ENCODE measurements at places on chromosomes 5 and 9.

DNA sequence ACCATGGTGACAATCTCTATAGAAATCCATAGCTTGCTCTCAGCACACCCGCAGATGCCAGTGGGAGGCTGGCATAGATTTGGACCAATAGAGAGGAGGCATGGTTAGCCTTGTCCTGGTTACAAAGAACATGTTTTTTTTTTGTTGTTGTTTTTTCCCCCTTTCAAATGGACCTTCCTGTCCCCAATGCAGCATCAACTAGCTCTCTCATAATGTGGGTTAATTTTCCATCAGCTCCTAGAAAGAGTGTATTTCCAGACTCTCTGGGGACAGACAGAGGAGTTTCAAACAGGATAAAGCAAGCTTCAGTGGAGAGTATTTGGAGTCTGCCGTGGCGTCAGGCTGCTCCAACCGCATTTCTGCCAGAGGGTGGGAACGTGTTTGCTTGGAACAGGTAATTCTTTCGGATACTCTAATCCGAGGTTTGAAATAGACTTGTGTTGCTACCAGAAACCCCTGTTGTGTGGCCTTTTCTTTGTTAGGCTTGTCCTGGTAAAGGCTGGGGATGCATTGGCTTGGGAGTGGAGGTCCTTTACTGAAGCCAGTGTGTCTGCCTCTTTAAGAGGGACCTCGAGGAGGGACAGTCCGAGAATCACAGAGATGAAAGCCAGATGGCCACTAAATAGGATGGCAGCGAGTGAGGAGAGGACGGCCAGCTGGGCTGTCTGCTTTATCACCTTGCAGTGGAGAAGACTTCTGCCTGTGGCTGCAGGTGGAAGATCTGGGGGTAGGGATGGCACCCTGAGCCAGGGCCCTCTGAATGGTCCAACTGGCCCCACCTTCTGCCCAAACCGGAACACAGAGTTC, 130.5 kb upstream of the CPEB4 start:
- no peak for DNase-seq

DNA sequence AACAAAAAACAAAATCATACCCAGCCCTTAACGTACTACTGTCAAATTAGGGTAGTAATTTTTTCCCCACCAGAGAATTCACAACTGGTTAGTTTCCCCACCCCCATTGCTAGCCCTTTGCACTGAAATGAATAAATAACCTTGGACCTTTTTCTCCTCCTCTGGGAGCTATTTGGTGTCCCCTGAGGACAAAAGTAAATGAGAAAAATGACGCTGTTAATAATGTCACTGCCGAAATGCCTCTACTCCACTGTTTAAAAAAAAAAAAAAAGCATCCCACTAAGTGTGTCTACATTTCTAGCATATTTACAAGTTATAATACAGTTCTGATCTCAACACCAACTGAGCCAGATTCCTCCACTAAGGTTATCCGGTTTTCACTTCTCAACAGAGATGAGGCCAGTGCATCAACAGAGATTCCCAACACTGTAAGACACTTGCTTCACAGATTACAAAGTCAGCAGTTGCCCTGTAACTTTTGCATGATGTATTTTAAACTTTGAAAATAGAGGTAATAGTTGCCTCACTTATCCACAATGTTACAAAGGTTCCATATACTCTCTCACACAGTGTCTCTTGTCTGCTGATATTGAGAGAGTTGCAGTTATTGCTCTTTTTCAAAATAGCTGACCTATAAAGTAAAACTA, 5.1 kb upstream of the NFIB start:
- no peak for DNase-seq

DNA sequence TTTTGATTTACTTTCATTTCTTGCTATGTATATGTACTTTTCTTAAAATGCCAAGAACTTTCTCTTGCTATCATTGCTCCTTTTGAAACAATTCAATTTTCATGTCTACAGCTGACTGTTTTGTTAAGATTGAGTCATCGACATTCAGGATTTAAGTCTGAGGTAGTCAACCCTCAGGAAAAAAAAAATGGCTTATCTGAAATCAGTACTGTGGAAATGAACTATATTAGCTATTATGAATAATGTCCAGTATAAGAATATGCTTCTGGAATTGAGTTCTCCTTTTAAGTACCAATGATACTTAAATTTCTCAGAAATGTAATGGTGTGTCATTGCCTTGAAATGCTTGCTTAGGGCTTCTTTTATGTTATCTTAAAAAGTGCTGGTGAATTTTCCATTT, 37.9 kb downstream of the TNFAIP8 start:
- no peak for DNase-seq

- DNase-seq = no peak
These were observed 47.1 kb downstream of the MAPKAP1 start for GRCh38 chr9:125659954-125660353.

GRCh38 chr9:94800424-94801117, 74.1 kb downstream of the AOPEP start:
- no peak for DNase-seq

GRCh38 chr9:37200433-37201005, 80.1 kb downstream of the ZCCHC7 start:
- no peak for DNase-seq

GRCh38 chr9:28853477-28853876, 1280.2 kb upstream of the C9orf72 start:
- DNase-seq = no peak

DNA sequence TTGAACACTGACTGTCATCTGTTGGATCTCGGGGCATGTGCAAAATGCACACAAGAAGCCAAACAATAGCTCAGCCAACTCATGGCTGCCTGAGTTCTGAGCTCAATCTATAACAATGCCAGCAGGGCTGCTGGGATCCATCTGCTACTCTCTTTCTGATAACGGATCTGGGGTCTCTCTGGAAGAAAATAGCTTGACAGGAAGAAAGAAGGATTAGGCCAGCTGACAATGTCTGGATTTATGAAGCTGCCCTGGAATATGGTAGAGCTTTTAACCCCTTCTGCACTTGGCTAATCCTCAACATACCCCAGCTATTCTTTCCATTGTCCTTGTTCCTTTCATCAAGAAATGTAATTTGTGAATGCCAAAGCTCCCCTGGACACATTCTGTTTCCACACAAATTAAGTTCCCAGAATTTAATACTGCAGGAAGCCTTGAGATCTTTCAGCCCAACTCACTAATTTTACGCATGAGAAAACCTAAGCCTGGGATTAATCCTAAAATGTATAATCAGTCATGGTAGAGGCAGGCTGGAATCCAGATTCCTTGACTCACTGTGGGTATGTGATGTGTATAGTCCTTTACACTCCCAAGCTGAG, 62.7 kb upstream of the PCA3 start:
- no peak for DNase-seq

DNA sequence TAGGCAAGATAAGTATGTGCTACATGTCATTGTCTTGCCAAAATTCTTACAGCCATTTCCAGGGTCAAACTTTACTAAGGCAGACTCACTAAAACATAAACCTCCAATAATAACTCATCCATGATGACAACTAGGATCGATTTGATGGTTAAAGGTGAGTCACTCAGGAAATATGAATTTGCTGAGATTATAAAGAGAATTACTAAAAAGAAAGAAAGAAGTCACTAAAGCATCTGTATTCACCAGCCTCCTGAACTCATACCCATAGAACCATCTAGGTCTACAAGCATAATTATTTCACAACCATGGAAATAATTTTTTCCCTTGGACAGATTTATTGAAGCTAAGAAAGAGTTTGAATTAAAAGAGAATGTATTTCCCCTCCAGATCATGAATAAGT, 258.6 kb downstream of the TLE1 start:
- no peak for DNase-seq

DNA sequence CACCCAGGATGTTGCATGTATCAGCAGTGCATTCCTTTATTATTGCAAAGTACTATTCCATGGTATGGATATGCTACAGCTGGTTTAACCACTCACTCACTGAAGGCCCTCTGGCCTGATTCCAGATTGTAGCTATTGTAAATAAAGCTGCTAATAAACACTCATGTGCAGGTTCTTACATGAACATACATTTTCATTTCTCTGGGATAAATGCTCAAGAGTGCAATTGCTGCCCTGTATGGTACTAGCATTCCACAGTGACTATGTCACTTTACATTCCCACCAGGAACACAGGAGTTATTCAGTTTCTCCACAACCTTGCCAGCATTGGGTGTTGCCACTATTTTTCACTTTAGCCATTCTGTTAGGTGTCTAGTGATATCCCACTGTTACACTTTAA, 267.6 kb downstream of the SPOCK1 start:
- DNase-seq = no peak

DNA sequence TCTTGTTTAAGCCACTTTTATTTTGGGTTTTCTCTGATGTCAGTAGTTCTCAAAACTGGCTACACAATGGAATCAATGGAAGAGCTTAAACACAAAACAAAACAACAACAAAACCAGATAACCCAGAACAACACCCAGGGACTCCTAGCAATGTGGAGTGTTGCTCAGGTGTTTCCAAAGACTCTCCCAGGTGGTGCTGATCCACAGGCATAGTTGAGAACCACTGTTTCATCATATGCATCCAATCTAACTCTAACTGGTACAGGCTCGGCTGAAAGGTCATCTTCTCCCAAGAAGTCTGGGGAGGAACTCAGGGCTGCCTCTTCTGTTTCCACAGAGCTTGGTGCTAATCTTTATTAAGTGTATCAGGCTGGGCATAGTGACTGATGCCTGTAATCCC, 5.4 kb upstream of the ALDH1B1 start:
- no peak for DNase-seq

DNA sequence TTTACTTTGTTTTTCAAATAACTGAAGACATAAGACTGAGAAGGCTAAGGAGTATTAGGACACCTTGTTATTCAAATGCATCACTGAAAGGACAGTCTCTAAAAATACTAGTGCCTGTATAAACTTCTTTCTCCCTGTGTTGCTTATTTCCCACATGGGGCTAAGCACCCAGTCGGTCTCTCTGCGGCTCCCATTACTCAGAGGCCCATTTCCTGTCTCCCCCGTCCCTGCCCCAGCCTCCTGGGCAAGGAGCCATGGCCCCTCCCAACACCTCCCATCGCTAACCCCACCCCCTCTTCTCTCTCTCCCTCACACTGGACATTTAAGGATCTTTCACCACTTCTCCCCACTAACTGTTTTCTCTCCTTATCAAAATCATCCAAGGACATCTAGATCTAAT, 81.9 kb downstream of the EBF1 start:
- no peak for DNase-seq

- no peak for DNase-seq
These were observed 960 bp upstream of the IFNB1 start for GRCh38 chr9:21078702-21079101.

DNA sequence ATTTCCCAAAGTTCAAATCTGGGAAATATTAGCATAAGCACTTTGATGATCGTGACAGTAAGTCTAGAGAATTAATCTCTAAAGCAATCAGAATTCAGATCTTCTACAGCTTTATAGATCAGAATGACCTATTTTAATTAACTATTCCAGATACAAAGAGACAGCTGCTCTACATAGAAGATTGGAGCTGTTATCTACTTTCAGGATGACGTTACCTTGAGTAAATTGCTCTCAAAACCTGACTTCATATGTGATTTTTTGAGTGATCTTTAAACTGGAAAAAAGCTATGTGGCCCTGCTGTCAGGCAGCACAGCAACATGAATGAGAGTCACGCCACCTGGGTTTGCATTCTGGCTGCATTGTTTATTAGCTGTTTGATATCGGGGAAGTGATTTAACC, 259.9 kb upstream of the CDH6 start:
- no peak for DNase-seq

DNA sequence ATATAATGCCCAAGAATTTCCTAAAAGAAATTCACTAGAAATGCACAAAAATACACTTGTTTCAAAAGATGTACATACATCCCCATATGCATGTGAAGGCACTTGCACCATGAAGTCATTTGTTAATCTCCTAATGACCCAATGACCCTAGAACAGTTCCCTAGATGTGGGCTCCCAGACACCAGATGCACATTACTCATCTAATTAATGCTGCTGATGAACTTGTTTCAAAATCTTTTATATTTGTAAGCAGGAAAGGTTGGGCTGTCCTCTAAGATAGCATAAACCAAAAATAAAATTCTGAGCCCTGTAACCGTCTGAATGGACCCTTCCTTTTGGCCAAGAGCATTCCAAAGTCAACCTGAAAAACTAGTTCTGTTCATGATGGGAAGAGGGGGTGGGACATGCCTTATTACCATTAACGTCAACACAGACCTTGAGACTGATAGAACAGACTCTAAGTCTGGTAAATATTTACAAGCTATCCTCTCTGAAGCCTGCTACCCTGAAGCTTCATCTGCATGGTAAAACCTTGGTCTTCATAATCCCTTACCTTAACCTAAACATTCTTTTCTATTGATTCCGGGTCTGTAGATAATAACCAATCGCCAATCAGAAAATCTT, 91.0 kb upstream of the DAPK1 start:
- DNase-seq = no peak

GRCh38 chr9:128992995-128993394, 35.1 kb downstream of the SH3GLB2 start:
- DNase-seq = no peak

- peak; percentile 48 for DNase-seq
These were observed 722 bp downstream of the CDC42SE2 start for GRCh38 chr5:131264451-131265099.

DNA sequence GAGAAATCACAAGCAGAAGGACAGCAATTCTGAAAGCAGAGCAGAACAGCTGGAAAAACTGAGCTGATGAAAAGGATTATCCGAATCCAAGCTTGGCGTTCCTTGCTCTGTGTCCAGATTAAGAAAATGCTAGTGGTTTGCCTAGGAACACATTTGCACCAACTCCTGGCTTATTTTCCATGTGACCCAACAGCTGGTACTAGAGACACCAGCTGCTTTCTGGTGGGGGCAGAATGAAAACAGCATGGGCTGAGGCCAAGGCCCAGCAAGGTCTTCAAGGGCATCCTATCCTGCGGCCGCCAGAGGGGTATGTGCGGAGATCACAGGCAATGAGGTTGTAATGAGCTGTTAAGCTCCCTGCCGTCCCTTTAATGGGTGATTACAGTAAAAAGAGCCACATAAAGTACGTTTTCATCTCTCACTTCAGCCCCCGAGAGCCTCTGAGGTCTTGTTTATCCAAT, 131.5 kb downstream of the DOCK8 start:
- DNase-seq = no peak

GRCh38 chr5:151104795-151105194, 24.0 kb upstream of the TNIP1 start:
- DNase-seq = no peak

DNA sequence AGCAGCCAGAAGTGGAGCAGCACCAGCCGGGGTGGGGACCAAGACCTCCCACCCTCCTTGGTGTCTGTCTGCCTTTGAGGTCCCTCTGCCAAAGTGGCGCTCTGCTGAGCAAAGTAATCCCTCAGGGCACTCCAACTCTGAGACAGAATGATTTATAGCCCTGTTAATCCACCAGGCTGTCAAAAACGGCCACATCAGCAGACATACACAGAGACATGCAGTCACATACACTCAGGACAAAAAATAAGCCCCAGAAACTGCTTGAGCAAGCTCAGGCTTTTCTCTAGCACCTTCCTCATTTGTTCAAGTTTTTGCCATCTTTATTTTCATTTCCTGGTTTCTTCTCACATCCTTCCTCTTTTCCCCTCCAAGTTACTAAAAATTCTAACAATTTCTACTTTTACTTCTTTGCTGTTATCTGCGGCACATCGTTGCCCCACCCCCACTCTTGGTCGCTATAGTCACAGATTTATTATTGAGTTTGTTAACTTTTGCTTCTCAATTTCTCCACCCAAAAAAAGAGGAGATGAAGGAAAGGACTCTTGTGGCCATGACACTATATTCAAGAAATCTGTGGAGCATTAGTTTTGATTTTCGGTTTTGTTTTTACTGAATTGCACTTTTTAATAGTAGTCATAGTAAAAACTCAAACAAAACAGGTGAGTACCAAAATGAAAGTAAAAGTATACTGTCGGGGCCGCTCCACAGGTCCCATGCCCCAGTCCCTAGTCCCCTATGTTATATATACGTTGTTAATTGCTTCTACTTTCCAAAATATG, 17.4 kb upstream of the ADRB2 start:
- DNase-seq = peak; percentile 5
